ENCODE measurements at places on chromosomes 5 and 9. TPM values are rescaled to one million over a fixed set of nuclear protein-coding genes. Genes with fewer than 3 reads are reported as not detected.
A peak's percentile ranks its signal among the peaks of the same experiment; 100 is the strongest.

GRCh38 chr9:37753489-37754190 is at the start of gene TRMT10B:
TSS of gene TRMT10B (plus strand) at chr9:37753805. CDS start at chr9:37761932, 8,127 bp downstream.
- DNase-seq, result no peak

DNA sequence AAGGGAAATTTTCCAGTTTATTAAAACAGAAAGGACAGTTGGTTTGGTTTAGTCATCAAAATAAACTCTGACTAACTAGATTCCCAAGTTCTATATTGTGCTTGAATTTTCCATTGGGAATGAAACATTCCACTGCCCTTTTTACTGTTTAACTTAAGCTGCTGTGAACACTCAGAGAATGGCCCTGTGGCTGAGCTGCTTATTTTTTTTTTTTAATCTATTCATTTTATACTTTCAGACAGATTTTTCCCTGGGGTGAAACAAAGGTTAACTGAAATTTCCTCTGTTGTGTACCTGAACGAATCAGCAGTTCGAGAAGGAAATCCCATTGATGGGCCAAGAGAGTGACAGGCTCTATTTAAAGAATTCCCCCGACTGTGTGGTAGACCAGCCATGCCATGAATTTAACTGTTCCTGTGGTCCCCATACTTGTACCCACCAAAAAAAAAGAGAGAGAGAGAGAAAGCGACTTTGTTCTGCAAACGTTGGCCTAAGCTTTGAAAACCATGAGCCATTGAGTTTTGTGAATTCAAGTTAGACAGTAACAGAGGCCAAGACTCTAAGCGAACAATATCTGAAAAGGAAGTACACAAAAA is 138.7 kb upstream of the GRHPR start:
- DNase-seq, result peak; percentile 18

Gene NREP
- polyA plus RNA-seq, result 609 TPM

Gene SWI5
- 77.4 TPM for polyA plus RNA-seq

GRCh38 chr5:15654779-15655178 is 154.8 kb downstream of the FBXL7 start:
- DNase-seq, result no peak

Gene TMEFF1
- 0.10 TPM for polyA plus RNA-seq

DNA sequence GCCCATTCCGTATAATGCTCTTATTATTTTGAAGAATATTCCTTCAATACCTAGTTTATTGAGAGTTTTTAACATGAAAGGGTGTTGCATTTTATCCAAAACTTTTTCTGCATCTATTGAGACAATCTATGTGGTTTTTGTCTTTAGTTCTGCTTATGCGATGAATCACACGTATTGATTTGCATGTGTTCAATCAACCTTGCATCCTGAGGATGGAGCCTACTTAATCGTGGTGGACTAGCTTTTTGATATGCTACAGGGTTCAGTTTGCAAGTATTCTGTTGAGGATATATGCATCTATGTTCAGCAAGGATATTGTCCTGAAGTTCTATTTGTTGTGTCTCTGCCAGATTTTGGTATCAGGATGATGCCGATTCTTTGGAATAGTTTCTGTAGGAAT is 1070.3 kb upstream of the CDH18 start:
- DNase-seq, result no peak

All from BJ (cell line).